LHCN-M2 (cell line): ENCODE measurements at places on chromosomes 16 and 17. TPM values are rescaled to one million over a fixed set of nuclear protein-coding genes. Genes with fewer than 3 reads are reported as not detected.

DNA sequence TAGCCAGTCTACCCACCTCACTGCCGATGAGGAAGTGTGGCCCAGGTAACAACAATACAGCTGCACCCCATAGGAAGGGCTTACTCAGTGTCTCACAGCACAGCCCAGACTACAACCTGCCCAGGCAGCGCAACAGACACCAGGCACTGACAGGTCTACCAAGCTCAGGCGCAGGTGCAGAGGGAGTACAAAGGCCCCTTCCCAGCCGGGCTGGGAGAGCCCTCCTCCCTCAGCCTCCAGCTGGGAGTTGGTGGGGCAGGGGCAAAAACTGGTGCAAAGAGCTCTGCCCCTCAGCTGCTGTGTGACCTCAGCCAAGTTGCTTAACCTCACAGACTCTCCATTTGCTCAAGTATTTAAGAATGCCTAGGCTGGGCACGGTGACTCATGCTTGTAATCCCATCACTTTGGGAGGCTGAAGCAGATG lies 112.6 kb upstream of the LHX1 start:
- DNase-seq = peak; percentile 34

GRCh38 chr17:45960311-45960710 lies 38.7 kb upstream of the STH start:
- no peak for DNase-seq

GRCh38 chr17:15492791-15493692 lies 25.6 kb upstream of the CDRT4 start:
- no peak for DNase-seq

- DNase-seq = no peak
Observed at GRCh38 chr17:10112962-10113361, 85.4 kb downstream of the GAS7 start.

GRCh38 chr16:10083301-10083700 lies 98.9 kb downstream of the GRIN2A start:
- no peak for DNase-seq

MT1E gene
- total RNA-seq = 712 and 733 TPM in 2 replicates

ANKRD40CL gene
- total RNA-seq = not detected in 2 replicates

TM4SF5 gene
- total RNA-seq = not detected in 2 replicates
